ENCODE measurements at places on chromosomes 12 and 14.

DNA sequence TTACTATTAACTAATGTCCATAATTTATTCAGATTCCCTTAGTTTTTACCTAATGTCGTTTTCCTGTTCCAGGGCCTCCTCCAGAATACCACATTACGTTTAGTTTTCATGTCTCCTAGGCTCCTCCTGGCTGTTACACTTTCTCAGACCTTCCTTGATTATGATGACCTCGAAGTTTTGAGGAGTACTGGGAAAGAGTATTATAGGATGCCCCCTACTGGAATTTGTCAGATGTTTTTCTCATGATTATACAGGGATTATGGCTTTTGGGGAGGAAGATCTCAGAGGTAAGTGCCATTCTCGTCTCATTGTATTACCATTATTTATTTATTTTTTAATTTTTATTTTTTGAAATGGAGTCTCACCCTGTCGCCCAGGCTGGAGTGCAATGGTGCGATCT lies 17.7 kb upstream of the C1S start:
- DNase-seq: no peak

DNA sequence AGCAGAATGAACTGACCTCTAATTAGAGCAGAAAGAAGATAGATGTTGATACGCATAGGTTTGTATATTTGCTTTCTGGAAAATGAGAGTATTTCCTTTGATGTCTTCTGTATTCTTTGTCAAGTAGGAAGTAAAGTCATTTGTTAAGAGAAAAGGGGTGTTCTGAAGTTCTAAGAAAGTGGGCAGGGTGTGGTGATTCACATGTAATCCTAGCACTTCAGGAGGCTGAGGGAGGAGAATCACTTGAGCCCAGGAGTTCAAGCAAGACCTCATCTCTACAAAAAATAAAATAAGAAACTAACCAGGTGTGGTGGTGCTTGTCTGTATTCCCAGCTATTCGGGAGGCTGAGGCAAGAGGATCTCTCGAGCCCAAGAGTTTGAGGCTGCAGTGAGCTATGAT lies 2.8 kb downstream of the RHNO1 start:
- DNase-seq: no peak

DNA sequence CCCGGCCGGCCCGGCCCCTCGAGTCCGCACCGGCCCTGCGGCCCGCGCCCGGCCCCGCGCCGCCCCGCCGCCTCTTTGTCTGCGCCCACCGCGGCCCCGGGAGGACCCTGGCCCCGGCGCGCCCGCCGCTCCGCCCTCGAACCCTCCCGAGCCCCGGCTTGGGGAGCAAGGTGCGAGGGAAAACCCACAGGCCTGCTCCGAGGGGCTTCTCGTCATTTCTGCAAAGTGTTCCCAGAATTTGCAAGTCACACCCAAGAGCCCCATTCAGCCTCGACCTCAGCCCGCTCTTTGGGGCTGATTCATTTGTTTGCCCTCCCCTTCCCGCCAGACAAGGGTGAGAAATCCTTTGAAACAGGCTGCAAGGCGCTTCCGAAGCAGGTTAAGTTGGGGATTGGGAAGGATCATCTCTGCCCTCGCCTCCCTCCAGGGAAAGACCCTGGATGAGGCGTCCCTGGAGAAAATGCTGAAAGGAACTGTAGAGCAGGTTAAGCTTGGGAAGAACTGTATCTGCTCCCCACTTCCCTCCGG lies 325 bp upstream of the CLIP1 start:
- DNase-seq: peak; percentile 78

DNA sequence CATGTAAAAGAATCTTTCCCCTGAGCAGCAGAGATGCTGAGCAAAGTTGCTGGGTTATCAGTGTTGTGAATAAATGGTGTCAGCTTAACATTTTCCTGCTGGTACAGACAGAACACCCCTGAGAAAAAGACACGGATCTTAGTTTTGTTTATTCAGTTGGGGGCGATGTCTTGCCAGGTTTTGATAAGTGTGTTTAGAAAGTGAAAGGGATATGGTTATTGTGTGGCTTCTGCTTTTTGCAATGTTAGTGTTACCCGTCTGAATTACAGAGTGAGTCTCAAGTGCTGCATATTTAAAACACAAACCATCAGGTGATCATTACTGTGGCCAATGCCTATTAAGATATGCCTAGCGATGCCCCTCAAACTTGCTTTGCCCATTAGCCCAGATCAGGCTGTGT lies 864.6 kb upstream of the SEL1L start:
- DNase-seq: no peak

DNA sequence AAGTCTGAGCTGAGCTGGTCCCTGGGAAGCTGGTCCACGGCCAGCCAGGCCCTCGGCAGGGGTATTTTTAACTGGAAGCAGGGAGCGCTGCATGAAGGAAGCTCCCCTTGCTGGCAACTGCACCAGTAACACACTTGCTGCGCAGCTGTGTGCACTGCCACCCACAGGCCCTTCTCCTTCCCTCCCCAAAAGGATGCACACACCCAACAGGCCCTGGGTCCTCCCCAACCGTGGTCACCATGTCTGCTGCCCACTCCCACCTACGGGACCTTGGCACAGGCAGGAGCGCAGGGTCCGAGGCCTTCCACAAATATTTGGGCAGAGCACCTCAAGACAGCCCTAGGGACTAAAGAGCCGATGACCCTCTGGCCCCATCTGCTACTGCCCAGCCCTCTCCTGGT lies 157.0 kb upstream of the PRMT8 start:
- no peak for DNase-seq

- no peak for DNase-seq
Measured at GRCh38 chr12:129873111-129873832, 30.6 kb downstream of the TMEM132D start.

- no peak for DNase-seq
Measured at GRCh38 chr12:100403446-100403845, 46.6 kb downstream of the SLC17A8 start.

- no peak for DNase-seq
Measured at GRCh38 chr12:50542448-50542847, 37.7 kb downstream of the DIP2B start.

GRCh38 chr14:77208291-77208978 lies 26.8 kb downstream of the TMEM63C start:
- DNase-seq: peak; percentile 78

DNA sequence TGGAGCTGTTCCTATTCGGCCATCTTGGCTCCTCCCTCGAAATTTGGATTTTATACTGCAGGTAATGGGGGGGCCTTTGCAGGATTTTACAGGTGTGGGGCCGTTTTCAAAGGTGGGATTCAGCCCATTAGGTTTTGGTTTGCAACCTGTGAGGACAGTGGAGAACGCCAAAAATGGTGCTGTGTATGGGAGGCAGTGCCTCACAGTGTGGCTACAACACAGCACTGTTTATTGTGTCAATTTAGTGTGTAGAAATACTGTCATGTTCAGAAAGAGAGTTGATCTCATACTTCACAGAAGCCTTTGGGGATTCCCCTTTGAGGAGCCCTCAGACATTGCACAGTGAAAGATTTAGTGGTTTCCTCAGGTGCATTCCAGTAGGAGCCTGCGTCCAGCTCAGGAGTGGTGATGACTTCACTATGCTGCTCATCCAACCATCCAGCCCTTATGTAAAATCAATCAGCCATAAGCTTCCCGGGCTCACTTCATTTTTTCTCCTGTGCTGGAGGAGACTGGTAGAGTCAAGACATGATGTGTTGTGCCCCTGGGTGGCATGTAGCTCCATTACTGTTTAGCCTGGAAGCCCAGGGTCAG lies 92.7 kb upstream of the PRMT8 start:
- no peak for DNase-seq

GRCh38 chr12:18837025-18837424 lies 99.1 kb downstream of the CAPZA3 start:
- no peak for DNase-seq

GRCh38 chr12:33602515-33602914 lies 162.9 kb upstream of the SYT10 start:
- DNase-seq: no peak

- DNase-seq: no peak
Measured at GRCh38 chr12:102096855-102097254, 23.1 kb downstream of the NUP37 start.

DNA sequence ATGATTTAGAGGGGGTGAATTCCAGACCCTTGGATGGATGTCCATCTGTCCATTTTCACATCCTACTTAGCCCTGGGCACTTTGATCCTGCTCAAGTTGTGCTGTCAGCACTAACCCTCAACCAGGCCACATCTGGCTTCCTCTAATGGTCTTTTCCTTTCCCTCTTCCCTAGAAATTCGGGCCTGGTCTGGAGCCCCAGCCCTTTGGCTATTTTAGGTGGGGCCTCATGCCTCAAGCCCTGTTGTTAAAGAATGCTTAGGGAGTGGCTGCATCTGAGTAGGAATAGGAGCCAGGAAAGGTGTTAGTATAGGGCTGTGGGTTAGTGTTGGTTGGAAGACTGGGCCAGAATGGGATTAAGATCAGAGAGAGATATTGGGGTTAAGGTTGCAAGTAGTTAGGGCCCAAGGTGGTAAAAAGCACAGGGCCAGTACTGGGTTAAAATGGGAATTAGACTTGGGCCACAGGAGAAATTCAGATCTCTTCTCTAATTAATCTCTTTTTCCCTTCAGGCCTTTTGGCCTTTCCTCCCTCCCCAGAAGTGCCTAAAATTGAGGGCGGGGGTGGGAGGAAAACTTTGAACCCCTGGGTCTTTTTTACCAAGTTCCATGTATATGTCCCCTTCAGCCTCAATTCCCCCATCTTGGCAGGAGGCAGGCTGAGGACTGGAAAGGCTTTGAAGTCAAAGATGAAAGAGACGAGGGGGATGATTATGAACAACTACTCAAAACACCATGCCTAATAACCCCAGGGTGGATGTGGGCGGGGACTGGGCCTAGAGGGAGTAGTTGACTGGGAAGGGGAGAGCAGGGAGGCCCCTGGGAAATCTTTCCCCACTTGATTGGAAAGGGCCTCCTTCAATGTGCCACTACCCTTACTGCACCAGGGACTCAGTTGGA lies 4.0 kb upstream of the ZNF385A start:
- no peak for DNase-seq

- no peak for DNase-seq
Measured at GRCh38 chr12:22230280-22230794, 104.2 kb downstream of the ST8SIA1 start.

GRCh38 chr12:72369423-72369959 lies 97.3 kb downstream of the TRHDE start:
- DNase-seq: no peak

GRCh38 chr12:131230340-131231031 lies 276.8 kb downstream of the ADGRD1 start:
- DNase-seq: no peak

DNA sequence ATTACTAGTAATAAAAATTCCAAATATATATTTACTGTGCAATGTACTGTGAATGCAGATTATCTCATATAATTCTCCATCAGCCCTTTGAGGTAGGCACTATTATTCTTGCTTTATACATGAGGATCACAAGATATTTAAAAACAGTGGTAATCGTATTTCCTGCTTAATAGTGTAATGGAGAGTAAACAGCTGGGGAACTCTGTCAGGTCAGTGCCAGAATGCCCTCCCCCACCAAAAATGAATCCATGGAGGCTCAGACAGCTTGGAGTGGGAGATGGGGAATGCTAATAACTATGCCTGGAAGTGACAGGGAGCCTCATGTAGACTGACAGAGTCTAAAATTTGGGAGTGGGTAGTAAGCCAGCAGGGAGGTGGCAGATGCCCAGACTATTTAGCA lies 153.6 kb downstream of the PAH start:
- DNase-seq: no peak

DNA sequence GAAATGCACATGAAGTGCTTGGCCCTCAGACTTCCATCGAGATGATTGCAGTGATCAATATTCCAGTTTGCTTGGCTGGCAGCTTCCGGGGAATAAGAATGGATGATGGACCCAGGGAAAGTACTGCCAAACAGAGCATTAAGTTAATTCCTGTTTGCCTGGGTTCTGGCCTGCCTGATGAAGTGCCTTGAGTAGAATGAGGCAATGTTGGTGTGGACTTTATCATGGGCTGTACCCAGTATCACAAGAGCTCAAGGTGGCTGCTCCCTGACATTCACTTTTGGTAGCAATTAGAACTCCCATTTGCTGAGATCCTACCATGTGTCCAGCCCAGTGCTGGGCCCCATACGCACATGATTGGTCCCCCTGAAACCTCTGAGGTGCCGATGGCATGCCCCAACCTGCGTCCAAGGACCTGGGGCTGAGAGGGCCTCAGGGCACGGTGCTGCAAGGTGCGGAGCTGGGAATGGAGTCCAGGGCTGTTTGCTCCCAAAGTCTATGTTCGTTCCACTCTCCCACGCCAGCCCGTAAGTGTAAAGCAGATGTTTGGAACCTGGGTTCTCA lies 80.7 kb downstream of the SLC25A47 start:
- DNase-seq: no peak
